ENCODE measurements at places on chromosomes 2 and 18. TPM values are rescaled to one million over a fixed set of nuclear protein-coding genes. Genes with fewer than 3 reads are reported as not detected.

DNA sequence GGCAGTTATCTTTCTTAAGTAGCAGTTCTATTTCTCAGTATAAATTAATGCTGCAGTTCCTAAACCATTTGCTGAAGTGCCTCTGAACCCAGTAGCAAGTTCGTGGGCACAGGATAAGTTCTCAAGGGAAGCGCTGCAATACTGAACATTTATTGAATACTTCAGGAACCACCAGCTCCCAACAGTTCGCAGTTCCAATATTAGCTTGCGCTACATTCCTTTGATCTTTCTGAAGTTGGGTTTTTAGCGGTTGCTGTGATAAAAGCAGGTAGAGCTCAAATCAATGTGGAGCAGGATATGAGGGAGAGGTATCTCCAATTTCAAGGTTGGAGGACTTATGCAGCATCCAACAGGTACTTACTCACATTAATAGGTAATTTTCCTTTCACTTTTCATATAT is 33.7 kb downstream of the PDCL3 start:
- DNase-seq, result no peak

CD302 gene
- 0.41 TPM for total RNA-seq

- DNase-seq, result peak; percentile 23
Measured at GRCh38 chr18:76490033-76490432, 5.0 kb downstream of the ZNF516 start.

DNA sequence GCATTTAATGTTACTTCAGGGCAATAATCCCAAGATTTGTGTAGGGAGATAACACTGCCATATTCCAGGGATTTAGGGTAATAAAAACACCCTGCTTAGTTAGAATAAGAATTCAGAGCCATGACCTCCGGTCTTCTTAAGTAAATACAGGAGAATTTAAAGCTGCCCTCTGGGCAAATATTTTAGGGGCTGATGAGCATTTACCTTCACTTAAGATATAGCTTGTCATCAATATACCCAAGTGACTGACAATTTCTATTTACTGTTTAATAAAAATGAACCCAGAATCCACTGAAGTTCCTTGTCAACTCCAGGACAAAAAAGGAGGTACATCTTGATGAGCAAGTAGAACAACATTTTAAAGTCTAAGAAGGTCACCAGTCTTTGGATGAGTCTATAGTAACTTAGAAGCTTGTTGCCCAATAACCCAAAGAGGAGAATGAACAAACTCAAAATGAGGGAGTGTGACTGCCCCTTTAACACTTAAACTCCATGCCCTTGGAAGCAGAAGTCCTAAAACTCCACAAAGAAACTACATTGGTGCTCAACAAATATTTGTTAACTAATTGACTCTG is 24.3 kb upstream of the IKZF2 start:
- DNase-seq, result no peak

GRCh38 chr2:170339322-170339721 is 161.4 kb downstream of the MYO3B start:
- no peak for DNase-seq

DNA sequence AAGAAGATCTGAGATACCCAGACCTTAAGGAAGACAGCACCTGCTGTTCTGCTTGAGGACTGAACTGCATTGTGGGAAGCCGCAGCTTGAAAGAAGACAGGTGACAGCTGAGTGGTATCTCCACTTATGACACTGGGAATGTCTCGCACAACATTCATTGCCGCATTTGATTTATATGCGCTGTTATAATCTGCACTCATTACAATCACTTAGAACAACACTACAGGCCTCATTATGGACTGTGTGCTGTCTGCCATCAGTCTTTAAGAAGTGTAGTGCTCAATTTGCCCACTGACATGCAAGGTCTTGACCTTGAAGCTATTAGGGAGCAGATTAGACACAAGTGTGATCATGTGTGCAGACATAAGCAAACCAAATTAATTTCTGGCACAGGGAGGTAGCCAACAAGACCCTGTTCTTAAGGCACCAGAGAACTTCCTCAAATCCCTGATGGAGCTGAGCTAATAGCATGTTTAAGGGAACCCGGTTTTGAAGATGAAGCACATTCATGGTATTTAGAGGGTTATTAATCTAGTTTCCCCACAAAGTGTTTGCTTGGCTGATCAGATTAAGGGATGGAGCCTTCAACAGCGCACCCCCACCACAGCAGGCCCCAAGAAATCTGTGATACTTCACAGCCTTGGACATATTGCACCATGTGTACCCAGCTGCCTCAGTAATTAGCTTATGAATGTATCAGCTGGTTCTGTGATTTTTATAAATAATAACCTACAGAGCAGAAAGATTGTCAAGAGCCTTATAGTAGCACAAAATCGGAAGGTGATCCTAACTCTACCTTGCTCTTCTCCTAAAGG is 146.8 kb downstream of the SATB2 start:
- no peak for DNase-seq

NEU4 gene
- 0.22 TPM for total RNA-seq

DNA sequence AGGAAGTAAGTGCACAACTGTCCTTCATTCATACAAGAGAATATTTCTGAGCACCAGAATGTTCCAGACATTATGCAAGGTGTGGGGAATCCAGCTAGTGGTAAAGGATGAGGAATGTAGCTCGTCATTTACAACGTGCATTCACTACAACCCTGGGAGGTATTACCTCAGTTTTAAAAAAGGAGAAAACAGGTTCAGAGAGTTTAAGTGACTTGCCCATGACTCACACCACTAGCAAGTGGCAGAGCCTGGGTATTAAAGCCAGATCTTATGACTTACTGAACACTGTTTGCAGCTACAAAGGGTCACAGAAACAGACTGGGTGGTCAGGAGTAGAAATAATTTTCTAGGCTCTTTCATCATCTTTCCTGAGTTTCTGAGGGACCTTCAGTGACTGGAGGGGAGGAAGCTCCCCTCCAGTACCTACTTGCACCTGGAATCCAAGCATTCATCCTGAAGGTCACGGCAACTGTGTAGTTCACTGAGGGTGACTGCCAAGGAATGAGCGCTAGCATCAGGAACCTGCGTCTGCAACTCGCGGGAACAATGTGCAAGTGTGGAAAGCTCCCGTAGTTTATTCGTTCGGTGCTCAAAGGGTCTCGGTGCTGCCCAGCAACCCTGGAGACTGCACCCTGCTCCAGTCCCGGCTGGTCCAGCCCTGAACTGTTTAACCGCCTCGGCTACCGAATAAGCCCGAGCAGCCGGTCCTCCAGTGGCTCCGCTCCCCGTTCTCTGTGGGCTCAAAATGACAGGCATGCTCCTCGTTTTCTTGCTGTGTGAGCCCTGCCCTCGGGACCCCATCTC is 647 bp downstream of the CCDC121 start:
- peak; percentile 99 for DNase-seq

Data from astrocyte (in vitro differentiated cells and primary cell).